ENCODE measurements at places on chromosomes 6 and 20. TPM values are rescaled to one million over a fixed set of nuclear protein-coding genes. Genes with fewer than 3 reads are reported as not detected.

DNA sequence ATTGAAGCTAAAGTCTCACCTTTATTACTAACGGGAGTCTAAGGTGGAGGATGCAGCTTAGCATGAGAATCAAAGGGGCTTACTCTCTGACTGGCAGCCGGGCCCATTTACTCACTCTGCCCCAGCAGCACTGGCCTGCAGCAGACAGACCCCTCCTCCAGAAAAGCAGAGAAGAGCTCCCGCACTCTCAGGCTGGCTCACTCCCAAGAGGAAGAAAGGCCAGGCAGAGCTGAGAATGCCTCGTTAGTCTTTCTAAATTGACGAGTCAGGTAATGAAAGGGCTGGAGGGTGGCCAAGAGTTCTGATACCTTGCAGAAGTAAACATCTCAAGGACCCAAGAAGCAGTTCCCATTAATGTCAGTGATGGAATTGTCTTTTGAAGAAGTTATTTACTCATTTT is 44.5 kb upstream of the IL20RA start:
- no peak for DNase-seq
- no peaks in the 10 kb centered on the region for H3K36me3 ChIP-seq
- no peak overlapping the region for H3K27ac ChIP-seq
- no peaks in the 10 kb centered on the region for H3K4me1 ChIP-seq
- peaks cover 3% of the 10 kb centered on the region for H3K27me3 ChIP-seq

GRCh38 chr20:21323640-21324039 is 20.5 kb downstream of the XRN2 start:
- peaks cover 29% of the 10 kb centered on the region for H3K4me1 ChIP-seq
- H3K27ac ChIP-seq = peak overlapping the region; percentile 38
- no peak overlapping the region for H3K4me3 ChIP-seq
- H3K36me3 ChIP-seq = peaks cover 3% of the 10 kb centered on the region

- no peak for DNase-seq
- no peak overlapping the region for H3K27ac ChIP-seq
- peaks cover 17% of the 10 kb centered on the region for H3K27me3 ChIP-seq
- H3K4me3 ChIP-seq = no peak overlapping the region
Observed at GRCh38 chr6:16822529-16822928, 61.3 kb upstream of the ATXN1 start.

BPI gene
- total RNA-seq = not detected

NCR2 gene
- total RNA-seq = not detected

ULBP1 gene
- 0.88 TPM for total RNA-seq

- H3K27me3 ChIP-seq = no peaks in the 10 kb centered on the region
- no peak overlapping the region for H3K4me3 ChIP-seq
- peaks cover 5% of the 10 kb centered on the region for H3K4me1 ChIP-seq
- no peak for DNase-seq
- H3K27ac ChIP-seq = no peak overlapping the region
- no peaks in the 10 kb centered on the region for H3K36me3 ChIP-seq
Observed at GRCh38 chr6:143539734-143540133, 28.2 kb upstream of the FUCA2 start.

MPIG6B gene
- total RNA-seq = not detected

DNA sequence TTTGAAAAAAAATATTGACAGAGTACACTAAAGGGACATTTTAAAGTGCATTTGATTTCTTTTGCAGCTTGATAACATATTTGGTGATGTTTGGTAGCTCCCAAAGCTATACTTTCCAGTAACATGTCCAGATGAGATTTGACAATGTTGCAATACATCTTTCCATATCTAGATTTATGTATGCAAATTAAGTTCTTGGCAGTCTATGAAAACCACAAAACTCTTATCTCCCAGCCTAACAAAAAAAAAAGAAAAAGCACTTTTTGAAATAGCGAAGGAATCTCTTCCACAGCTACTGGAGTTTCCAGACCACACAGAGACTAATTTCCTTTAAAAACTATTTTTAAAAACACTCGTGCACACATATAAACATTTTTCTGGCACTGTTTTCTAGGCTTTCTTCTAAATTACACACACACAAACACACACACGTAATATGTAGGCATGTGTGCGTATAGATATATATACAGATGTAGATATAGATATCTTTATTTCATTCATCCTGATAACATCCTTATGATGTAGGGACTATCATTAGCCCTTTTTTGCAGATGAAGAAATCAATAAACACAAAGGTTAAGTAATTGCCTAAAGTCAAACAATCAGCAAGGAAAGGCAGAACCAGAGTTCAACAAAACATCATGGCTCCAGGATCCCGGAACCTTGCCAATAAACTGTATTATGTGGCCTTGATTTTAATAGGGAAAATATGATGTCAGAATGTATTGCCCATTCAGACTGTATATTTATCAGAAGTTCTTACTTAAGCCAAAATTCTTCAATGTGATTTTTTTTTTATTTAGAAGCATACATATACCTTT is 93.3 kb downstream of the ADGRB3 start:
- no peaks in the 10 kb centered on the region for H3K27me3 ChIP-seq
- no peak overlapping the region for H3K4me3 ChIP-seq
- no peak overlapping the region for H3K27ac ChIP-seq
- H3K36me3 ChIP-seq = no peaks in the 10 kb centered on the region

DNA sequence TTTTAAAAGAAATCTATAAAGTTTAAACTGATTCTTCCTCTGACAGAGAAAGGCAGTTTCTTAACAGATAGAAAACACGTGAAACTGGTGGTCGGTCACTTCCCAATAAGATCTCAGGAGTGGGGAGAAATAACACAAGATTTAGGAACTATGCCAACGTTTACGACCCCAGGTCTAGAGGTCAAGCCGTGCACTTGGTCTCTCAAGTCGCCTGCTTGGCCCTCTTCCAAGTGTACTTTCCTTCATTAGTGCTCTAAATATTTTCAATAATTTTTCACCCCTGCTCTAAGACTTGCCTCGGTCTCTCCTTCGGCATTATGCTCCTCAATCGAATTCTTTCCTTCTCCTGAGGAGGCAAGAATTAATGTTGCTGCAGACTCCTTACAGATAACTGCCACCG is 61.7 kb downstream of the TRIM27 start:
- H3K4me1 ChIP-seq = peaks cover 9% of the 10 kb centered on the region
- H3K4me3 ChIP-seq = no peak overlapping the region
- H3K36me3 ChIP-seq = no peaks in the 10 kb centered on the region
- H3K27me3 ChIP-seq = peaks cover 8% of the 10 kb centered on the region
- no peak overlapping the region for H3K27ac ChIP-seq
- no peak for DNase-seq

GRCh38 chr20:62400541-62400940 is 6.5 kb downstream of the CABLES2 start:
- no peak for DNase-seq
- no peaks in the 10 kb centered on the region for H3K36me3 ChIP-seq
- no peak overlapping the region for H3K4me3 ChIP-seq

GRCh38 chr20:15596220-15596890 is 976.9 kb downstream of the KIF16B start:
- no peak overlapping the region for H3K27ac ChIP-seq
- no peaks in the 10 kb centered on the region for H3K27me3 ChIP-seq
- no peaks in the 10 kb centered on the region for H3K36me3 ChIP-seq
- no peak for DNase-seq
- H3K4me1 ChIP-seq = no peaks in the 10 kb centered on the region
- H3K4me3 ChIP-seq = no peak overlapping the region

DNA sequence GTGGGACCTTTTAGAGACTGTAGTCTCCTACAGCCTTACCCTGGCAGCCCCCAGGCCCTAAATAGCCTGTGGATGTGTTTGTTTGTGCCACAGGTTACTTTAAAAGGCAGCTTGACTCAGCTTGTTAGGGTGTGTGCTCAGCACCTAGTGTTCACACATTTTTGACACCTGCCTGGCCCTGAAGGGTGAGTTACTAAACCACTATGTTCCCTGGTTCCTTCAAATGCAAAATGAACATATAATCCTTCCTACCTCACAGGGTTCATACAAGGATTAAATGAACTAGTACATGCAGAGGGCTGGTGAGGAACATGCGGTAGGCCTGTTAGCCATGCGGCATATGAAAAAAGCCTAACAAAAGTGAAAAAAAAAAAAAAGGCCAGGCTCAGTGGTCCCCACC is 14.9 kb upstream of the TFAP2C start:
- DNase-seq = no peak

DNA sequence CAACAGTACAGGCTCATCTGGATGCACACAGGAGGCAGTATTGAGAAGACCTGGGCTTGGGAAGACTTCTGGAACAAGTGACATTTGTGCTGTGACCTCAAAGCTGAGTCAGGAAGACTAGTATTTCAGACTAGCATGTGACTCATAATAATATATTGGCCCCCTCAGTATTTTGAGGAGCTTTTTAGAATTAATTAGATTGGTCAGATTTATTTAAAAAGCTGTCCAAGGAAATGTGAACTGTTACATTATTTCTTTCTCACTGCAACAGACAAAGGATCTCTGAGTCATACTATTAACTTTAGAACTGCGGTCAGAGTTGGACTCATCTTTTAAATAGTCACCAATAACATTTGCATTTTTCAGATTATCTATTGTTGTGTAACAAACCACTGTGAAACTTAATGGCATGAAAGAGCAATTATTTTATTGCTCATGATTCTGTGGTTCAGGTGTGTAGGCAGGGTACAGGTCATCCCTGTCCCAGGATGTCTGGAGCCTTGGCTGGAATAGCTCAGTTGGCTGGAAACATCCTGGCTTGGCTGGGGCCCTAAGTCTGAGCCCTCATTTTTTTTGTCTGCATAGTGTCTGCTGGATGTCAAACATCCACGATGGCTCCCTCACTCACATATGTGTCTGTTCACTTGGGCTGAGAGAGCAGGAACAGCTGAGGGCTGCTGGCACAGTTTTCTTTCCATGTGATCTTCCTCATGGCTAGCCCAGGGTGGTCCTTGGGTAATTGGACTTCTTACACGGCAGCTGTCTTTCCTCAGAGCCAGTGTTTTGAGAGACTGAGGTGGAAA is 46.9 kb downstream of the MAP3K4 start:
- no peak overlapping the region for H3K4me3 ChIP-seq
- peaks cover 19% of the 10 kb centered on the region for H3K4me1 ChIP-seq
- H3K27ac ChIP-seq = peak overlapping the region; percentile 93
- peaks cover 18% of the 10 kb centered on the region for H3K36me3 ChIP-seq
- no peaks in the 10 kb centered on the region for H3K27me3 ChIP-seq
- DNase-seq = peak; percentile 68

GRCh38 chr20:56171087-56172012 is 77.2 kb upstream of the MC3R start:
- no peak overlapping the region for H3K27ac ChIP-seq
- no peaks in the 10 kb centered on the region for H3K36me3 ChIP-seq
- no peaks in the 10 kb centered on the region for H3K4me1 ChIP-seq
- H3K27me3 ChIP-seq = no peaks in the 10 kb centered on the region
- peak; percentile 31 for DNase-seq

DNA sequence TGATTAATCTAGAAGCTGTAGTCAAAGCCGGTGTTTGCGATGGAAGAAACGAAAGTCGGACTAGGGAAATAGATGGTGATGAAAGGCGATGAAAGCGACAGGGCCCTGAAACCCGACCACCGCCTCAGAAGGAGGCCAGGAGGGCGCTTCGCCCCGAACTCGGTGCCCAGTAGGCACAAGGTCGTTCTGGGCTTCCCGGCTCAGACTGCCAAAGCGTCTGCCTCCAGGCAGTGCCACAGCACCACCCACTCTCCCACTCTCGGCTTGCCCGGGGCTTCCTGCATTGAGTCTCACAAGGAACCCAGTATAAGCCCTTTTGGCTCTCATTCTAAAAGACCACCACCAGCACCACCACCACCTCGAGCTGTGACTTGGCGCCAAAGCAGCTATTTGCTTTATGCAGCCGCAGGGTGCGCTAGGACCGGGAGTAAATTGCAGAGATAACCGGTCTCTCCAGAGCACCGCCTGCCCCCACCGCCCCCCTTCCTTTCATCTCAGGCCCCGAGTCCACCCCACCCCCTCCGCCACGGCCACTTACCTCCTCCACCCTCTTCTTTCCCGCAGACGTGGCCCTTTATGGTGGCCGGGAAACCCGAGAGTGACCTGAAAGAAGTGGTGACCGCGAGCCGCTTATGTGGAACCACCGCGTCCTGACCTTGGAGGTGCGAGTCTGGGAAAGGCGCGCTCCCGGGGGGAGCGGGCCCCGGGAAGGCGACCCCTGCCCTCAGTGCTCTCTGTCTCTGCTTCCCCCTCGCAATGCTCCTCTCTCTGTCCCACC is 2.4 kb downstream of the TCF21 start:
- H3K36me3 ChIP-seq = no peaks in the 10 kb centered on the region
- H3K27me3 ChIP-seq = peaks cover 98% of the 10 kb centered on the region
- H3K4me3 ChIP-seq = peak overlapping the region; percentile 69

PHACTR1 gene
- total RNA-seq = 1.2 TPM

DNA sequence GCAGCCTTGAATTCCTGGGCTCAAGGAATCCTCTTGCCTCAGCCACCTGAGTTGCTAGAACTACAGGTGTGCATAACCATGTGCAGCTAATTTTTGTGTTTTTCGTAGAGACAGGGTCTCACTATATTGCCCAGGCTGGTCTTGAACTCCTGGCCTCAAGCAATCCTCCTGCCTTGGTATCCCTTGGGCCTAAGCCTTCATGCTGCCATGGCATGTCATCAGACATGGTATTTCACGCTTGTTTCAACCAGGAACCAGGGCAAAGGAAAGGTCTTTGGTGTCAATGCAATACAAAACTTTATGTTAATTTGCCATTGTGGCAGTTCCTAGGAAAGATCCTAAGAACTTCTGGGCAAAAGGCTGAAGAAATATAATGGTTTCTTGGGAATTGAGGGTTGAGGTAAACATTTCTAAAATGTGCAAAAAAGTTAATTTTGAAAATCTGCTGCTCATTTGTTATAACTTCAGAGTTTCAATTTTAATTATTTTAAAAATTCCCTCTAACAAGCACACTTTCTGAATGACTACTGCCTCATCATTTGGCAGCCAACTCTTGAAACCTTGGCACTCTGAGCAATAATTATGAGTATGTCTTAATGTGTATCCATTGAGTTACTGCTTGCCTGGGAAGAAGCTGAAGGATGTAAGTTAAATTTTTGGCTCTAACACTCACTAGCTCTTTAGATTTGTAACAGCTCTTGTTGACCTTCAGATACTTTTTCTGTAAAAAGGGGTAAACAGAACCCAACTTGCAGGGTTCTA is 154.1 kb downstream of the GJA10 start:
- H3K4me1 ChIP-seq = peaks cover 19% of the 10 kb centered on the region
- H3K27me3 ChIP-seq = no peaks in the 10 kb centered on the region
- no peak for DNase-seq
- no peak overlapping the region for H3K27ac ChIP-seq

TDRD6 gene
- 0.59 TPM for total RNA-seq

FNDC11 gene
- under 0.01 TPM for total RNA-seq

DNA sequence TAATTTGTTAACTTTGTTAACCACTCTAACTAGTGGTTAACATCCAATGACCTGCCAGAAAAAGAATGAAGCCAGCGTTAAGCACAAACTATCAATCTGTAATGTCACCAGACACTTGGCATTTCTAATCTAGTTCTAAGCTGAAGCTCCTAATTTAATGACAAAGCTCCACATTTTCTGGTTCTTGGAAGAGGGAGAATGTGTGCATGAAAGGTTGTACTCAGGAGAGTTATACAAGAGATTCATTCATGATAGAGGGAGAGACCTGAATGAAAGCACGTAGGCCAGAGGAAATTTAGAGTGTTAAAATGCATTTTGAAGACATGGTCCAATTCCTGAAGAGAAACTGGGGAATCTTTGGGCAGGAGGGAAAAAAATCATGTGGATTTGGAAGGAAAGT is 8.3 kb upstream of the ME1 start:
- H3K27ac ChIP-seq = no peak overlapping the region
- H3K36me3 ChIP-seq = no peaks in the 10 kb centered on the region
- H3K4me1 ChIP-seq = no peaks in the 10 kb centered on the region
- no peaks in the 10 kb centered on the region for H3K27me3 ChIP-seq

BACH2 gene
- total RNA-seq = 4.4 TPM

Data from osteoblast (primary cell).